ENCODE measurements at places on chromosomes 6 and 20.

DNA sequence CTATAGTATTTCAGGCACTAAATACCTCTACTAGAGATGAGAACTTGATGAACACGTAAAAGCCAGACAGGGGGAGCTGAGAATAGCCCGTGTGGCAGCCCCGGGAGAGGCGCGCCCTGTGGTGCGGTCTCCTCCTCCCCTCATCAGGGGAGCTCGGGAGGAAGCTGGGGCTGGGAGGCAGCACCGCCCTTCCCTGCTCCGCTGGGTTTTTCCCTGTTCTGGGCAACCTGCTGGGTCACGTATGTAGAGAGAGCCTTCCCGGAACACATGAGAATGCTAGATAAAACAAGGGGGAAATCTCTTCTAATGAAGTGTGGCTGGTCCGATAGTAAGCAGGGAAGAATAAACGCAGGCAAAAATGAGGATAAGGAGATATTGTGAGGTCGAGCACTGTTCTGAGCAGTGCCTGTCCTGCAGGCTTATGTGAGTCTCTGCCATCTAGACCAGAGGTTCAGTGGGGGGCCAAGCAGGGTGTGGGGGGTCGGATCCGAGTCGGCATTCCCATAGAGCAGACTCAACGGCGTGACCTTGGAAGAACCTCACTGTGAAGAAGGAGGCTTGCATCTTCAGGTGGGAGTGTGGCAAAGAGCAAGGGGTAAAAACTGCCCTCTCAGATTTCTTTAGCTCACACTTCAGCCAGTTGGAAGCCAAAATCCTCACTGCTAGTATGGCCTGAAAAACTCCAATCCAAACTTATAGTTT, 13.4 kb upstream of the RPS6KA2 start:
- no peak for DNase-seq

DNA sequence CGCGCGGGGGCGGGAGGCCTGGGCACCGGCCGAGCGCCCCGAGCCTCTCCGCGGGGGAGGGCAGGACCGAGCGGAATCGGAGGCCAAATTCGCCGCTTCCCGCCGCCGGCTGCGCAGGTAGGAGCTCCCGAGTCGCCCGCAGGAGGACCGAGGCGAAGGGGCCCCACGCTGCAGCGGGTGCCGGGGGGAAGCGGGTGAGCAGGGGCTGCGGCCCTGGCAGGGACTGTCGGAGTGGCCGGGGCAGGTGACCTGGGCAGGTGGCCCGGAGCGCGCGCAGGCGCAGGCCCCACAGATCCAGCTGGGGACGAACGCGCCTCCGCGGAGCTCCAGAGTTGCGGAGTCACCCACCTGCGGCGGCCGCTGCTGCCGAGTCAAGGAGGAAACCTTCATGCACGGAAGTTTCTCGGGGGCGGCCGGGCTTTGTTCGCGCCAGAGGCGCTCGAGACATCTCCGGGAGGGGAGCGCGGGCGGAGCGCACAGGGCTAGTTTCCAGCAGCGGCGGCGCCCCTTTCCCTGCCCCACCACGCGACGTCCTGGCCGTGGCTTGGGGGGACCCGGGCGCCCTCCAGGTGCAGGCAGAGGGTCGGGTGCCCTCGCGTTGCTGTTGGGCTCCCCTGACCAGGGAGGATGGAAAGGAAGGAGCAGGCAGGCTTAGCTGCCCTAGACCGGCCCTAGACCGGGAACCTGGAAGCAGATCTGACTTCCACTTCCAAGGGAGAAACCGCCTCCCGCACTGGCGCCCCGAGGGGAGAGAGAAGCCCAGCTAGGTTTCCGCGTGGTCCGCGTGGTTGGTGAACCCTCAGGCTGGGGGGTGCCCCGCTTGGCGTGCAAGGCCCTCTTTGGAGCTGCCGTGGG, 590 bp downstream of the SLCO4A1 start:
- DNase-seq, result no peak

GRCh38 chr20:33337531-33338165, 54.6 kb downstream of the BPIFB1 start:
- no peak for DNase-seq

DNA sequence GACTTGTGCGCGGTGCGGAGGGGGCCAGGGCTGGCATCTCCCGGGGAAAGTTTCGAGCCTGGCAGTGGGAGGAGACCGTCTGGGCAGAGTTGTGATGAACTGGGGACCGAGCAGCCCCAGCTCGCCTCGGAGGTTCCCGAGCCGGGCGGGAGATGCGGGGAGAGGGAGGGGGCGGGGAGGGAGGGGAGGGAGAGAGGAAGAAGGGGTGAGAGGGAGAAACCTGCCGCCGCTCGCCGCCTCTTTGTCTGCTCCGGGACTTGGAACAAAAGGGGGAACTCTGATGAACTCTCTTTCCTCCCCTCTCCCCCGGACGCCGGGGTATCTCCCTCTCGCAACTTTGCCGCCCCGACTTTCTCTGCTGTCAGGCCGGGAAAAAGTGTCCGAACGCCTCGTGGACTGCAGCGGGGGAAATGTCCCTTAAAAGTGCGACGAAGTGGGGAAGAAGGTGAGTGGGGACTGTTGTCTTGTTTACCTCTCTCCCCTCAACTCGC, 72.7 kb downstream of the SOX4 start:
- peak; percentile 39 for DNase-seq

GRCh38 chr6:149093643-149094042, 223.9 kb upstream of the TAB2 start:
- DNase-seq, result no peak

DNA sequence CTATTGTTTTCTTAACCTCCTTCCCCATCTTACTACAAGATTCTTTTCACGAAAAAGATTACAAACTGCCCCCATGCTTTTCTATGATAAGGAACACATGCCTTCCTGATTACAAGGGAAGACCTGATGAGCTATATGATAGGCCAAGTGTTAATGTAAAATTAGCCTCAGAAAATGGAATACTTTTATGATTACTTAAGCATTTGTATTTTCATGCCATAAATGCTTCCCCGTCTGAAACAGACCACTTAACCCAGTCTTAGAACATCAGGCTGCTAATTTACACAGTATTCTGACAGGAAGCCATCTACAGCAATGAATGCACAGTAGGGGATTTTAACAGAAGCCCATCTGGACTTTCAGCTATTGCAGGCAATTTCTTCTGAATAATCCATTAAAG, 274.9 kb downstream of the HAO1 start:
- DNase-seq, result no peak

DNA sequence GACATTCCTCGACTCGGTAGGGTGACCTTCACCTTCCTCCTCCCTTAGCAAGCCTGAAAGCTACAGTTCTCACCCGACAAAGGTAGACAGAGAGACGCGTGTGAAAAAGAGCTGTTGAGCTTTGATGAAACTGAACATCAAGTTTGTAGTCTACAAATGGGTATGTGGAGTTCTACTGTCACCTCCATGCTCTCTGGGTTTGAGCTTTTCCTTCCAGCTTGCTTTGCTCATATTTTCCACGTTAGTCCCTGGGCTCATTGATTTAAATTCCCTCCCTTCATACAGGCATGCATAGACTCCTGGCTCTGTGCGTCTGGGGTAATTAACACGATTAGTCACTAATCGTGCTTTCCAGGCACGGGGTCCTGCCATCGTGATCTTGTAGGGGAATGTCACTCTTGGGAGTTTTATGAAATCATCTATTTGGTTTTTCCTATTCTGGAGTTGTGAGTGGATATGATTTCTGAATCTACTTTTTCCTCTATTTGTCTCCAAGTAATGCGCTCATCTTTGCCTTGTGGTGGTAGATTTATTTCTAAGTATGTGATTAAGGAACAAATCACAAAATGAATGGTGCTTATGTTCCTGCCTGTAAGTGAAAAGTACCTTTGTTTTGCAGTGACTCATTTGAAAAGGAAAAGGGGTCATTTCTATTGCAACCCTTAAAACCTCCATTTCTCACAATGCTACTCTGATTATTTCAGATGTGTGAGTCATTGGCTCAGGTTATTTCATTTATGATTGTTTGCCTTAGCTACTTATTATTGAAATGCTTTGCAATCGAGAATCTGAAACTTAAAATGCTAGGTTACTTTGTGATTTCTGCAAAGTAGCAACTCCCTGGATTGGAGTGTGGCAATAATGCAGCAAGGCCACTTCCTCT, 154.6 kb downstream of the ZDHHC14 start:
- DNase-seq, result no peak

DNA sequence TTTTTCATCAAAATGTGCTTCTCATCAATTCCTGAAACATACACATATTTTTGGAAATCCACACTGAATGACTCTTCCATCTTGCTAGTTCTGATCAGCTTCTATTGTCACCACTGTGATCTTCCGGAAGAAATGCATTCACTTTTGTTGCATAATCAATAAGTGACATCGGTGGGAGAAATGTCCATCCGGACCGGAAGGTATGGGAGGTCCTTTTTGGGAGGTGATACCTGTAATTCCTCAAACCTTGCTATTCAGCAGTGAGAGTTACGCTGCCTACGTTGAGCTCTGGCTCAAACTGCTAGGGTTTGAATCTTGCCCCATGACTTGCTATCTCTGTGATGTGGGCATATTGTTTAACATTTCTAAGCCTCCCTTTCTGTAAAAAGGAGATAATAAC, 16.6 kb upstream of the TFB1M start:
- DNase-seq, result no peak

DNA sequence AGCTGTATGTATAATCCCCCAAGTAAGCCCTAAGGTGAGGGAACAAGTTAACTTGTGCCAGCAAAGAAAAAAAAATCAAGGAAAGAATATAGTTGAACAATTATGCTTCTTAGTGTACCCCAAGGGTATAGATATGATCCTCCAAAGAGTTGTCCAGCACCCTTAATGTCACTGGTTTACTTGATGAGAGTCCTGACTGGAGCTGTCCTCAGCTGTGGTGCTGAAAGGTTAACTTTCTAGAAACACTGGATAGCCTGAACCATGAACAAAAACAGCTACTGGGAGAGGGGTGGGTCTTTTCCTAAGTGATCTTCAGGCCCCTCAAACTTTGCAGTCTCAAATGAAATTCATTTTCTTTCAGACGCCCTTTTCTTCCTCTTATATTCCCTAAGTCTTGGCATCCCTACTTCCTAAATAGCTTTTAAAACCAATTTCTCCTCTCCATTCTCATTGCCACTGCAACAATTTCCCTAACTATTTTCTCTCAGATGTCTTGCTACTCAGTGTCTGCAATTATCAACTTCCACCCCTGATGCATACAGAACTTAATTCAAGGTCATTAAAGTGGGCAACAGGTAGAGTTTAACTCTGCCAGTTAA, 83.5 kb upstream of the PROKR2 start:
- DNase-seq, result peak; percentile 9

DNA sequence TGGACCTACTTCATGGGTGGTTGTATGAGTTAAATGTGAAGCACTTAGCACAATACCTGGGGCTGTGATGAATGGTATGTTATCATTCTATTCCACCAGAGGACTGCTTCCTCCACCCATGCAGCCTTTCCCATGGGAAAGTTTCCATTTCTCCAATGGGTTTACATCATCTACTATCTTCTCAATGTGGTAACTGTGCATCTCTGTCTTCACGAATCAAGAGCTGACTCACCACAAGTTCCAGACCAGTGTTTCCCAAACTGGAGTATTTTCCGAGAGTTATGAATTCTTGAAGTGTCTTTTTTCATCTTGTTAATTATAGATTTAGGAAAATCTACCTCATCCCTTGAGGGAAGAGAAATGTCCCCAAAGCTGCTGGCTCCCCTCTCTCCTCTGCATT, 182.8 kb downstream of the UNC5CL start:
- no peak for DNase-seq

- DNase-seq, result no peak
These were observed 467.1 kb upstream of the EPHA7 start for GRCh38 chr6:93886416-93886815.

DNA sequence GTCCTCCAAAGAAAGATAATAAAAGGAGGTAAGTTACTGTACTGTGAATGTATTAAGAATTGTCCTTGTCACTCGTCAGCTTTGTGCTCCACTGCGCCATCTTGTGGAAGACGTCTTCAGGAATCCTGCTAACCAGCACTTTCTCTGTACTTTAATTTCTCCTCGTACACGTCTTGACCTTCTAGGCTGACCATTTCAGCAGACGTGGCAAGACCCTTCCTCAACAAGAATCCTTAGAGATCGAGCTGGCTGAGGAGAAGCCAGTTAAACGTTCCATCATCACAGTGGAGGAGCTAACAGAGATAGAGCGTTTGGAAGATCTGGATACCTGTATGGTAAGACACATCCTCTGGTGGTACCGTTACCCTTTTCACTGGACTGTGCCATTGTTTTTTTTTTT, 95.5 kb upstream of the SCGN start:
- DNase-seq, result peak; percentile 72

- no peak for DNase-seq
These were observed 631.2 kb upstream of the EPHA7 start for GRCh38 chr6:94050515-94050914.

GRCh38 chr20:22312744-22313346, 271.5 kb downstream of the FOXA2 start:
- peak; percentile 33 for DNase-seq

GRCh38 chr20:62350098-62350628, 16.9 kb downstream of the LAMA5 start:
- no peak for DNase-seq

GRCh38 chr6:16972535-16972934, 129.3 kb upstream of the STMND1 start:
- no peak for DNase-seq
